Fibroblast of the aortic adventitia (primary cell): ENCODE measurements at places on chromosomes 1 and 21. TPM values are rescaled to one million over a fixed set of nuclear protein-coding genes. Genes with fewer than 3 reads are reported as not detected.

The CFAP141 gene
- not detected in 2 replicates for total RNA-seq

The SUSD4 gene
- 0.18 and 1.9 TPM in 2 replicates for total RNA-seq

The TMPRSS15 gene
- total RNA-seq, result 0.18 TPM in 1 of 2 replicates, not detected in the other

The FCRL6 gene
- total RNA-seq, result not detected in 2 replicates

The AMY1A gene
- not detected in 2 replicates for total RNA-seq

The TCHH gene
- total RNA-seq, result 0.09 TPM in 1 of 2 replicates, not detected in the other

The ALG6 gene
- 3.8 and 15.5 TPM in 2 replicates for total RNA-seq

The CFAP107 gene
- not detected in 2 replicates for total RNA-seq

The AGO4 gene
- total RNA-seq, result 7.7 and 13.5 TPM in 2 replicates

The ARHGEF10L gene
- 13.6 and 23.9 TPM in 2 replicates for total RNA-seq

The TIE1 gene
- total RNA-seq, result 0.81 and 5.2 TPM in 2 replicates

The AKR7A3 gene
- 0.36 TPM in 1 of 2 replicates, not detected in the other for total RNA-seq
